ENCODE measurements at places on chromosomes 3 and 15.

- DNase-seq = no peak
Observed at GRCh38 chr15:52308446-52309153, 13.0 kb upstream of the MYO5C start.

DNA sequence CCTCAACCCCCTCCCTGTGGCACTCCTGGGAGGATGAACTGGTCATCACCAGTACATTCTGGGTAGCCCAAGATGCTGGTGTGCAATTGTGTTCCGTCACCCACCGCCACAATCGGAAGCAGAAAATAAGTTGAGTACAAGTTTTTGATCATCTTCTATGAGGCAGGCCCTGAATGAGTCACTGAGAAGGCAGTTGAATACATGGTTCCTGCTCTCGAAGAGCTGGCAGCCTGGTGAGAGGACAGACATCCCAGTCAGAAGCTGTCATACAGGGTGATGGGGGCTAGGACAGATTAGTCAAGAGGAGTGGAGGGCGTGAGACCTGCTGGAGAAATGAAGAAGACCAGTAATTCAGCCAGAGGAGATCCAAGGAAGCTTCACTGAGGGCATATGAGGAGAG is 6.2 kb downstream of the CEMIP start:
- DNase-seq = no peak

GRCh38 chr3:97257942-97258697 is 443.7 kb downstream of the EPHA6 start:
- DNase-seq = no peak

DNA sequence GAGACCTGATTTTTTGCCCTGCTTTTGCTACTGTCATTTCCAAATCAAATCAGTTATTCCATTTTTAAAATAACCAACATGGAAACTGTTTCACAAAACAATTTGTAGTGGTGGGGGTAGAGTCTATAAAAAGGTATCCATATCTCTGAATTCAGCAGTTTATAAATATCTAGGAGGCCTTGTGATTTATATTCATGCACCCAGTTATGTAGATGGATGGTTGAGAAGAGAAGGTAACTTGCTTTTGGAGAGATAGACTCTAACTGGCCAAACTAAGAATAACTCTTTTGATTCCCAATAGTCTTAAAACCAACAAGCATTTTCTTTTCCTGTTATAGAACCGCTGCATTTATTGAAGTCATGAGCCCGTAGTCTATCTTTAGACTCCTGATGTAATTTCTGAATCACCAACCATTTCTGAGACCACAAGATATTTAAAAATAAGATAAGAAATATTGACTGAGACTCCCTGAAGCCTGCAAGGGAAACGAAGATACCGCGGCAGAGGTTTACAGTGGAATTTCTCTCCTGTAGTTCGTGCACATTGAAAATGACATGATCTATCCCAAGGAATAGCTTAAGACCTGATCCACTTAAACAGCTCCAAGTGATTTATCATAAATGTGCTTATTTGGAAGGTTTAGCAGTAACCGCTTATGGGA is 68.5 kb downstream of the SAMMSON start:
- no peak for DNase-seq

DNA sequence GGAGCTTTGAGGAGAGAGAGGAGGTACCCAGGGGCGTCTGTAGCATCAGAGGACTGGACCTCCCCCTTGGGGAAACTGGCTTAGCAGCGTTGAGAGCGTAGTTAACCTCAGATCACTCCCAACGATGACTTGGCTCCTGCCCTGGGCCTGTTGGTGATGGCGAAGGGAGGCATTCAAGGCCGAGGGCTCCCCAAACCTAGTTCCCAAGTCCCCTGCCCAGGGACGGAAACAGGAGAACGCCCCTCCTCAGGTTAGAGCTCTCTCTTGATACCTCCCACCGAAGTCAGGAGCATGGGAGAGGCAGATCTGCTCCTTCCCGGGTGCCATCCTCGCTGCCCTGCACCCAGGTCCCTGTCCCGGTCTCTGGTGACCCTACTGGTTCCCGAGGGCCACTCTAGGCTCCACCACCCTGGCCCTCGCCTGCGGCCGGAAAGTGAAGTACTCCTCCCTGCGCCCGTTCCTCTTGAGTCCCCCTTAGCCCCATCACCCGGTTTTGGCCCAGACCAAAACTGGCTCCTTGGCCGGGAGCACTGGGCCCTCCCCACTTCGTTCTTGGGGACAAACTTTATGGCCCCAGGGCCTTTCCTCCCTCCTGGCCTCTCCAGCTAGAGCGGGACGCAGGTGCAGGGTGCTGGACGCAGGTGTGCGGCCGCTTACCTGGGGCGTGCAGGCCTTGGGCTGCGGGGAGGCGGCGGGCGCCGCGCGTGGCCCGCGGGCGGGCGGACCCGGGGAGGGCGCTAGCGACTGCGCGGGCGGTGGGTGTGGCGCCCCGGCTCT is 2.6 kb upstream of the SKOR1 start:
- DNase-seq = no peak

- DNase-seq = no peak
Observed at GRCh38 chr3:126346466-126346865, 10.7 kb downstream of the KLF15 start.

DNA sequence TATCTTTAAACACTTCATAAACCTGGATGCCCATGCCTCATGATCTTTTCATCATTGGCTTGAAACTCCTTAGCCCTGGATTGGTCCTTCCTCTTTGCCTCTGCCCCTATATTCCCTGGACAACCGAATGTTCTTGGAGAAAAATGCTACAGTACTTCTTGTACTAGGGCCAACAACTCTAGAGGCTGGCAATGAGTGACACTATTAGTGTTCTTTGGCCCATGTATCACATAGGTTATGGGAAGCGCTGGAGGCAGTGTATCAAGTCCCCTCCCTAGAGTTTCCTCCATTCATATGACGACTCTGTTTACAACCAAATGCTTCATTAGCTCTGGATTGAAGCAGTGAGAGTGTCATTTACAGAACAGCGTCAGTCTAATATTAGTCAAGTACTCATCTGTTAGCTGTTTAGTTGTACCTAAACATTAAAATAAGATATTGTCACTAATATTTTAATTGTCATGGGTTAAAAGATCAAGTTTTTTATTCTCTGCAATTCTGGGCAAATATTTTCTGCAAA is 66.4 kb upstream of the MYO5C start:
- no peak for DNase-seq

GRCh38 chr3:9770276-9770812 is 597 bp upstream of the CAMK1 start:
- DNase-seq = no peak

DNA sequence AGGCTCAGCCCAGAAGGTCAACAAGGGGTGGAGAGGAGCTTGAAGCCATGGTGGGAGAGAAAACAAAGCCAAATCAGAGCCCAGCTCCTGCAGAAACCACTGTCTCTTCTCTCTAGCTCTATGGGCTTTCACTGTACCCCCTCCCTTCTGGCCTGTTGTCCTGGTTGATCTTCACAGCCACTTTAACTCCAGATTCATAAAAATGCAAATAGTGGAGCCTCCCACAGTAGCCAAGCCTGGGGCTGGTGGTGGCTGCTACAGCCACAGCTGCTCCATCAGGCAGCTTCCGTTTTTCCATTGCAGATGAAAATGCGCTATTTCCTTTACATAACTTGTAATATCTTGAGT is 20.7 kb upstream of the CAV3 start:
- DNase-seq = no peak

DNA sequence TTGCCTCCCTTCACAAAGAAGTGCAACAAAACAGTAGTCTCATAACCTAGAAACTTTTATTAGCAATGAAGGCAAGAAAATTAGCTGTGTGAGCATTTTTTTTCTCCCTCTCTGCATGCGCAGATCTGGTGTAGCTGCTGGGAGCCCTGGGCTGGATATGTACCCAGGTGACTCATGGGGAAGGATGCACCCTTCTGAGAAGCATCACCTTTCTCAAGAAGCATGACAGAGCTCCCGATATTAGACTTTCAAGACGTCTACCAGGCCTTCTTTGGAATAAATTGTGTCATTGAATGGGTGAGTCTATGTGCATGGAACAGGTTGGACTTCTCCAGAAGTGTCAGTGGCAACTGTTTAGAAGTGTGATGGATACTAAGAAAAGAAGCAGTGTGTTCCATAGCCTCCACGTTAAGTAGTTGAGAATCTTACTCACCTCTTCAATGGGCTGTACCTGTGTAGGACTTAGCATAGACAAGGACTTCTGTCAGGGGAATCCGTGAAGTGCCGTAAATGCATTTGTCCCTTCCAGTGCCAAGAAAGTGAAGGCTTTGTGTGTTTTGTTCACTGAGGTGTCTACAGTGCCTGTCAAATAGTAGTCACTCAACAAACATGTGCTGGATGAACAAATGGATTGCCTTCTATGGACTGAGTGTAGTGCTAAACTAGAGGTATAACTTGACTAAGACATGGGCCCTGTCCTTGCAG is 47.7 kb upstream of the RASGRP1 start:
- DNase-seq = no peak

- no peak for DNase-seq
Observed at GRCh38 chr15:67010898-67011616, 54.3 kb upstream of the SMAD3 start.

GRCh38 chr3:102525624-102526023 is 90.8 kb downstream of the ZPLD1 start:
- DNase-seq = no peak

DNA sequence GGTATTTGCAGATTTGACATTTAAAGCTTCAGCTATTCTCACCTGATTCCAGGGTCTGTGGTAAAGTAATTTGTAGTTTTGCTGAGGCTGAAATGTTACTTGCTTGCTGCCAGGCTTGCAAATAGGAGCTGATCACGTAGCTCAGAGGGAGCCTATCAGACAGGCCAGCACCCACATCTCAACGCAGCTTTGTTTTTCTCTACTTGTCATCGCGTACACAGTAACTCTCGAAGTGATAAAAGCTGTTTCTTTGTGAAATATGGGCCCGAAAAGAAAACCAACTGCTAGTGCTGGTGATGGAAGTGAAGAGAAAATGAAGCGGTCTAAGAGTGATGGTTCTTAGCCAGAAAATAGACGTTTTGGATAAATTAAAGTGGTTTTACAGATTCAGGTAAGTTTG is 23.4 kb downstream of the RAB5A start:
- no peak for DNase-seq

DNA sequence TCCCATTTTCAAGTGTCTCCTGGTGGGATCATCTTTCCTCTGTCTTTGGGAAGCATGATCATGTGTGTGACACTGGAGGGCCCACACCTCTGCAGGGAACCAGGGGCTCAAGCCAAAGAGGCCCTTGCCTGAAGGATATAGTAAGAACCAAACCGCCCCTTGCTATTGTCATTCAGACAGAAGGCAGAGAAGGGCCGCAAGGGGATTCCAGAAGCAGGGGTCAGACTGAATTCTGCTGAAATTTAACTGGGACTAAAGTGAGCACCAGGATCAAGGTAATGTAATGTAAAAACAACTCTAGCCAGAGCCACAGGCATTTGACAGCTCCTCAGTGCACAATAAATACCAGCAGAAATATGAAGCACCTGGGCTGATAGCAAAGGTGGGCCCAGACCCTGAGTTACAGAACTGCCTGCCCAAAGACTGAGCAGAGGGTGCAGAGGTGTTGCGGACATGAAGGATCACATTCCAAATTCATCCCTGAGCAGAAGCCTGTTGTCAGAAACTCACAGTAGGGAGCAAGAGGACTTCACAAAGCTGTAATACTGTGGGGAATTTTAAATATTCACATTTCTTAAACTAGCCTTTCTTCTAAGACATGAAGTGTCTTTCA is 46.0 kb upstream of the RASGRF1 start:
- no peak for DNase-seq

- DNase-seq = no peak
Observed at GRCh38 chr15:101533371-101534140, 44.0 kb upstream of the PCSK6 start.

- no peak for DNase-seq
Observed at GRCh38 chr3:141436180-141436579, 50.6 kb upstream of the RASA2 start.

DNA sequence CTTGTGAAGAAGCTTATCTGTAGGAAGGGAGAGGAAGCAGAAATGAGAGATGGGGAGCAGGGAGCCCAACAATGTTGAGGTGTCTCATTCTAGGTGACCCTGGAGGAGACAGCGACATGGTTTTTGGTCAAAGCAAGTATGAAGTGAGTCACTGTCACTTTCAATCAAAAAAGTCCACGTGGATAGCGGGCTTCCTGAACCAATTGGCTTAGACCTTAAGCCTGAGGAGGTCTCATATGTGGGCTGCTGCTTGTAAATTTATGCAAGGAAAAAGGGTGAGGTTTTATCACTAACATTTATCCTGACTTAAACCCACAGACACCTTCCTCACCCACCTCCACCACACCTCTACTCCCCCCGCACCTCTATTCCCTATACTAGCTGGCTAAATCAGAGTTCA is 22.7 kb downstream of the CLDN11 start:
- no peak for DNase-seq

DNA sequence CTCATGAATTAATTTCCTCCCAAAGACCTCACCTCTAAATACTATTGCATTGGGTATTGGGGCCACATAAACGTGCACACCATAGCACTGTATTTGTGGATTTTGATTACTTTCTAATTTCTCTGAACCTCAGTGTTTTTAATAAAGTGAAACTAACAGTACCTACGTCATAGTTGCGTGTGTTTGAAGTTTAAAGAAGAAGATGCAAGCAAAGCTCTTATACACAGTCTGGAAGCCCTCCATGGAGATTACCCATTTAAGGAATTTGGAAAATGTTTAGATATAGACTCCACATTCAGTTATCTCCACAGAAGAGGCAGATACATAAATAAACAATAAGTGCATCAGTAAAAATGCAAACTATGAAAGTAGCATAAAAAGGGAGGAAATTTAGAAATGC is 581.1 kb upstream of the GBE1 start:
- no peak for DNase-seq

- no peak for DNase-seq
Observed at GRCh38 chr3:129025108-129025507, 24.0 kb downstream of the EFCC1 start.

- no peak for DNase-seq
Observed at GRCh38 chr15:81780966-81781365, 264.9 kb downstream of the MEX3B start.

- no peak for DNase-seq
Observed at GRCh38 chr15:64836023-64836536, 5.6 kb upstream of the PLEKHO2 start.

DNA sequence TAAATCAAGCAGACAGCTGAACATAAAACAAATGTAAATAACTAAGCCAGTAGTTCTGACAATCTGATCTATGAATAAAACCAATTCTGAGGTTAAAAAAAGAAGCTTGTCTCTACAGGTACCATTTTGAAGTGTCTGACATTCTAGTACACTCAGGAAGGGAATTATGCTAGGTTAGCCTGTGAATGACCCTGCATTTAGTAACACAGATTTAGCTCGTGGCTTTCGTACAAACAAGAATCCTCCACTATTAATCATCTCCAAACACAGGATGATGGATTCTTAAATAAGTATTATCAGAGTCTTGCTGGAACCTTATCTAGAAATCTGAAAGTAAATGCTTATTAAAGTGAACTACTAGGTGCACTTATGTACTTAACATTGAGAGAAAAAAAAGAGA is 1120.1 kb downstream of the ROBO1 start:
- no peak for DNase-seq

GRCh38 chr3:196688349-196688748 is 23.7 kb downstream of the CEP19 start:
- no peak for DNase-seq

Data from left renal pelvis (tissue), 4 donors.